ENCODE measurements at places on chromosomes 2 and 18. TPM values are rescaled to one million over a fixed set of nuclear protein-coding genes. Genes with fewer than 3 reads are reported as not detected.
A peak's percentile ranks its signal among the peaks of the same experiment; 100 is the strongest.

The SRD5A2 gene
- not detected for total RNA-seq

The SIX3 gene
- 0.21 TPM for total RNA-seq

The ACVR1C gene
- total RNA-seq: 0.40 TPM

The ATP6V1B1 gene
- not detected for total RNA-seq

The CDKL4 gene
- total RNA-seq: 0.29 TPM

DNA sequence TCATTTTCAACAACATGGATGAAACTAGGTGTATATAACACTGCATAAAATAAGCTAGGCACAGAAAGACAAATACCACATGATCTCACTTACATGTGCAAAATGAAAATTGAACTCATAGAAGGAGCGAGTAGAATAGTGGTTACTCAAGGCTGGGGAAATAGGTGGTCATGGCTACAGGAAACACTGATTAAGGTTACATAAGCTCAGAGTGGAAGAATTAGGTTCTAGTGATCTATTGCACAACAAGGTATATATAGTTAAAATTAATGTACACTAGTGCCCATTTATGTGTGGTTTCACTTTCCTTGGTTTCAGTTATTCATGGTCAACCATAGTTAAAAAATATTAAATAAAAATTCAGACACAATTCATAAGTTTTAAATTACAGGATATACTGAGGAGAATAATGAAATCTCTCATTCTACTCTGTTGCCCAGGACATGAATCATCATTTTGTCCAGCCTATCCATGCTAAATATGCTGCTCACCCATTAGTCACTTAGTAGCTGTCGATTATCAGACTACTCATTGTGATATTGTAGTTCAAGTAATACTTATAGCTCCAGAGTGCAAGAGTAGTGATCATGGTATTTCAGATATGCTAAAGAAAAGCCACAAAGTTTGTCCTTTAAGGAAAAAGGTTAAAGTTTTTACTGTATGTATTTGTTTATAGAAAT lies 1530.9 kb upstream of the LRRTM1 start:
- H3K4me3 ChIP-seq: no peak overlapping the region
- H3K27ac ChIP-seq: no peak overlapping the region
- no peaks in the 10 kb centered on the region for H3K4me1 ChIP-seq
- H3K27me3 ChIP-seq: no peaks in the 10 kb centered on the region

DNA sequence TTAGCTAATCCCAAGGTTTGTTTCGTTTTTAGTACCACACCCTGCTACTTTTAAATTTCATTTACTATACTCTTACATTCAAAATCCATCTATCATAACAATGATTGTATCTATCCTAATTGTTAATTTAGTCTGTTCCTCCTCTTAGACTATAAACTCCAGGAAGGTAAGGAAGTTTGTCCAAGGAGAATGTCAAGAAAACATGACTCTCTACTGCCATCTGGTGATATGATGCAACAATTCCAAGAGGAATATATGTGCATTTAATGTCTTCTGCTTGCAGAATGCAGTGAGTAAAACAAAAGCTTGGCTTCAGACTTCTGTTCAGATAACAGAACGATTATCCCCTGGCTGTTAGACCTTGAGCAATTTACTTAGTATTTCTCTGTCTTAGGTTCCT lies 1267.1 kb downstream of the LRP1B start:
- H3K4me3 ChIP-seq: no peak overlapping the region
- H3K4me1 ChIP-seq: peaks cover 5% of the 10 kb centered on the region
- H3K27ac ChIP-seq: no peak overlapping the region
- no peaks in the 10 kb centered on the region for H3K27me3 ChIP-seq
- DNase-seq: no peak
- no peaks in the 10 kb centered on the region for H3K36me3 ChIP-seq

DNA sequence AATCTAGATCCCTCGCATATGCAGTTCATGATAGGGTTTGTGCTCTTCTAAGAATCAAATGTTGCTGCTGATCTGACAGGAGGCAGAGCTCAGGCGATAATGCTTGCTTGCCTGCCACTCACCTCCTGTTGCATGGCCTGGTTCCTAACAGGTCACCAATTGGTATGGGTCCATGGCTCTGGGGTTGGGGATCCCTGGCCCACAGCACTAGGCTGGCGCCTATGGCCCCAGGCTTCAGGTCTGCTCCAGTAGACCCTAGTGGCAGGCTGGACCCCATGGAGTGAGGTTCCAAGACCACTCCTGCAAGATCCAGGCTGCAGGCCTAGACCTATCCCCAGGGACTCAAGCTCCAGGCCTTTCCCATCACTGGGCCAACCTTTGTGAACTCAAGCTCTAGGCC lies 102.3 kb downstream of the SPHKAP start:
- H3K36me3 ChIP-seq: no peaks in the 10 kb centered on the region
- H3K4me3 ChIP-seq: no peak overlapping the region
- no peak overlapping the region for H3K27ac ChIP-seq
- no peaks in the 10 kb centered on the region for H3K27me3 ChIP-seq
- DNase-seq: no peak

GRCh38 chr2:16189029-16189835 lies 248.9 kb downstream of the MYCN start:
- H3K36me3 ChIP-seq: no peaks in the 10 kb centered on the region
- DNase-seq: no peak
- H3K27me3 ChIP-seq: no peaks in the 10 kb centered on the region
- H3K4me3 ChIP-seq: no peak overlapping the region
- H3K4me1 ChIP-seq: no peaks in the 10 kb centered on the region
- no peak overlapping the region for H3K27ac ChIP-seq

GRCh38 chr2:232242316-232242715 lies 136.2 kb upstream of the ALPP start:
- H3K36me3 ChIP-seq: no peaks in the 10 kb centered on the region
- H3K27ac ChIP-seq: no peak overlapping the region
- no peak overlapping the region for H3K4me3 ChIP-seq
- H3K4me1 ChIP-seq: no peaks in the 10 kb centered on the region
- no peaks in the 10 kb centered on the region for H3K27me3 ChIP-seq

GRCh38 chr2:187924293-187924692 lies 367.4 kb upstream of the GULP1 start:
- no peak overlapping the region for H3K4me3 ChIP-seq
- no peak overlapping the region for H3K27ac ChIP-seq
- no peak for DNase-seq
- no peaks in the 10 kb centered on the region for H3K36me3 ChIP-seq
- H3K4me1 ChIP-seq: no peaks in the 10 kb centered on the region

GRCh38 chr18:13136056-13136903 lies 82.3 kb upstream of the LDLRAD4 start:
- no peak overlapping the region for H3K27ac ChIP-seq
- no peaks in the 10 kb centered on the region for H3K4me1 ChIP-seq
- no peaks in the 10 kb centered on the region for H3K36me3 ChIP-seq
- peak; percentile 58 for DNase-seq
- no peak overlapping the region for H3K4me3 ChIP-seq
- peaks cover 6% of the 10 kb centered on the region for H3K27me3 ChIP-seq

DNA sequence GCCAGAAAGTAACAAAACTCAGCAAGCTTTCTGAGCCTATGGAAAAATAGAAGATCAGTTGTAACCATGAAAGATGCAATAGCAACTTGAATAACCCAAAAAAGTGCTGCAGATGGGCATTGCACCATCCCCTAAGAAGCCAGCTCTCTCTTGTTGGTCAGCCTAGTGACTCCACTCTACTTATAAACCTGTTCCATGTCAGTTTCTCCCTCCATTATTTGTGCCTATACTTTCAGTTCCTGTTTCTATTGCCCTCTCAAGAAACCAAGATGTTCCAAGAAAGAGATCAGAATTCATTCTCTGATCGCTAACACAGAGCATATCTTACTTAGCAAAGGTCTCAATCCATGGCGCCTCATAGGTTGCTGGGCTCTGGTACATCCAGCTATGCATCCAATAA lies 170.3 kb upstream of the MAP2 start:
- peaks cover 3% of the 10 kb centered on the region for H3K36me3 ChIP-seq
- DNase-seq: no peak
- no peak overlapping the region for H3K27ac ChIP-seq
- no peaks in the 10 kb centered on the region for H3K4me1 ChIP-seq
- H3K27me3 ChIP-seq: no peaks in the 10 kb centered on the region

DNA sequence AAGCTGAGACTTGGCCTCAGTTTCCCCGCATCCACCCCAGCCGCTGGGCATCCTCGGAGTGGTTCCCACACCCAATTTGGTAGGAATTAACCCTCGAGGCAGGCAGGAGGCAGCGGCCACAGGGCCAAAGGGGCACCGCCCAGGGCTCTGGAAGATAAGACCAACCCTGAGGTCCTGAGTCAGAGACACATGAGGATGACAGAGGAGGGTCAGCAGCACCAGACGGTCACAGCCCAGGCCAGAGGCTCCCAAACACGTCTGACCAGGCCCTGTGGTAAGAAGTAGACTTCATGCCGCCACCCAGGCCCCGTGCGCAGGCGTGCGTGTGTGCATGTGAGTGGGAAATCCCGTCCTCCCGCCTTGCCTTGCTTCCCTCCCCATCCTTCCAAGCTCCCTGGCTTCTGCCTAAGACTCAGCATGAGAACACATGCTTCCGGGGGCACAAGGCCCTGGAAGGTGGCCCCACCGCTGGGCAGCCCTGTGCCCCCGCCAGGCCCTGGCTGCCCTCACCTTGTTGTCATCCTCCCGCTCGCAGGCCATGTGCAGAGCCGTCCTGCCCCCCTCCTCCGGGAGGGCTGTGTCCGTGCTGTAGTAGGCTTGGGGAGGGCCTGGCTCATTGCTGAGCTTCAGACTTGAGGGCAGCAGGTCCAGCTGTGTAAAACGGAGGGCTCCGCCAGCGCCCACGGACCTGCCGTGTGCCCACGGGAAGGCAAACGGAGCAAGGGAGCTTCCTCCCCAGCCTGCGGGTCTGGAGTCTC lies 46.3 kb downstream of the ANKMY1 start:
- H3K36me3 ChIP-seq: no peaks in the 10 kb centered on the region
- H3K27me3 ChIP-seq: peaks cover 1% of the 10 kb centered on the region
- no peak overlapping the region for H3K27ac ChIP-seq
- no peaks in the 10 kb centered on the region for H3K4me1 ChIP-seq

DNA sequence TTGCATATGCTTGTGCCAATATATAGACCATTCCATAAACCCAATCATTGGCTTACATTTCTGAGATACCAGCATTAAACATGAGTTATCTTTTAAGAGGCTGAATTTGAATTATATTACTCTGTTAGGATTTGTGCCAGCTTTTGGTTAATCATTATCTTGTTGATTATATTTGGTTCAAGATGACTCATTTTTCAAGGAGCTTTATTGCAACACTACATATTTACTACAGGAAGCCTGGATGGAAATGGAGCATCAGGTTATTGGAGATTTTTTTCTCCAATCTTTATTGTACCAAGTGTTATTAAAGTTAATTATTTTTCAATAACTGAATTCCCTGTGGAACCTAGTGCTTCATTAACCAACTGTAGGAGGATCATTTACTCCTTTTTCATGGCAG lies 26.4 kb downstream of the EML4 start:
- H3K27me3 ChIP-seq: no peaks in the 10 kb centered on the region
- H3K4me3 ChIP-seq: no peak overlapping the region
- no peak for DNase-seq
- H3K27ac ChIP-seq: no peak overlapping the region

GRCh38 chr2:5392658-5393057 lies 299.5 kb upstream of the SOX11 start:
- H3K27me3 ChIP-seq: no peaks in the 10 kb centered on the region
- no peak overlapping the region for H3K4me3 ChIP-seq
- no peaks in the 10 kb centered on the region for H3K4me1 ChIP-seq
- no peak overlapping the region for H3K27ac ChIP-seq
- no peaks in the 10 kb centered on the region for H3K36me3 ChIP-seq

DNA sequence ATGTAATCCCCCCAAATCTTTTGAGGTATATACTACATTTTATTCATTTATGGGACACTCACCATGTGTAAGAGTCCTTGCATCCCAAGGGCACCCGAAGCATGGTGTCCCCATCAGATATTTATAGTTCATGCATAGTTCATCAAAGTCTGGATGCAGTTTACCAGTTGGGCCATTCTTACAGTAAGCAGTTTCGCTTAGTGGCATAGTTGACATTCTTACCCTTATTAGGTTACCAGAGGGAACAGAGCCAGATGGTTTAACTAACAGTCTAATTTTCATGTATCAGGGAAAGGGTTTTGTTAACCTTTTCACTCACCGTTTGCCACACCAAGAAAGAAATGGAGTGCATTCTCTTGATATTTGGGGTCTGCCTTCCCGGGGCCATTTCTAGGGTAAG lies 7.1 kb downstream of the ZNF407 start:
- H3K4me1 ChIP-seq: no peaks in the 10 kb centered on the region
- no peak overlapping the region for H3K4me3 ChIP-seq
- H3K27ac ChIP-seq: no peak overlapping the region

DNA sequence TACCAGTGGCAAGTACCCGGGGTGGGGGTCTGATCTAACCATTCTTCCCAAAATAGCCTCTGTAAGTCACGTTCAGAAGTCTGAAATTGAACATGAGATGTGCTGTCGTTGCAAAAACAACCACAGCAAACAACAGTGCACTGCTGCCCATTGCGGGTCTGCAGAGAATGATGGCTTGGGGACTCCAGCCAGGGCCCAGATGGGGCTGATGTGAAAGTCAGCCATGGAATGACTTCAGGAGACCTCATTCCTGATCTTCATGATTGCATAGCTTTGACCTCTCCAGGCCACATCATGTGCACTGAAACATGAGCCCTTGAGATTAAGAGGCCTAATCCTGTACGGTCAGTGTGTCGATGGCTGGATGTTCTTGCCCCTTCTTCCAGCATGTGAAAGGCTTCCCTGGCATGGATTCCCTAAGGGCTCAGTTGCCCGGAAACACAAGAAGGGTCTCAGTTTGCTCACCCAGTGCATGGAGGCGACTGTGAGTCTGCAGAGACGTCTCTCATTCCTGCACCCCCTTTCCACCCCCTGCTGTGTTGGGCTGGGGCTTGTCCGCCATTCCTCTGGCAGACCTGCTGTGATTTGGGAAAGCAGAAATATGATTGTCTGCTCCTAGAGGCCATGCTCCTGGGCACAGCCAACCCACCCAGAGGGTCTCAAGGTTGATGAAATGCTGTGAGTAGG lies 191.6 kb downstream of the SEPTIN10 start:
- H3K4me3 ChIP-seq: no peak overlapping the region
- no peak for DNase-seq
- no peaks in the 10 kb centered on the region for H3K27me3 ChIP-seq
- H3K27ac ChIP-seq: no peak overlapping the region

GRCh38 chr2:173441222-173441621 lies 86.5 kb downstream of the CDCA7 start:
- H3K27me3 ChIP-seq: no peaks in the 10 kb centered on the region
- no peak overlapping the region for H3K27ac ChIP-seq
- no peak for DNase-seq

All from H1 (cell line).